DND-41 (cell line): ENCODE measurements at places on chromosomes 12 and 14.

DNA sequence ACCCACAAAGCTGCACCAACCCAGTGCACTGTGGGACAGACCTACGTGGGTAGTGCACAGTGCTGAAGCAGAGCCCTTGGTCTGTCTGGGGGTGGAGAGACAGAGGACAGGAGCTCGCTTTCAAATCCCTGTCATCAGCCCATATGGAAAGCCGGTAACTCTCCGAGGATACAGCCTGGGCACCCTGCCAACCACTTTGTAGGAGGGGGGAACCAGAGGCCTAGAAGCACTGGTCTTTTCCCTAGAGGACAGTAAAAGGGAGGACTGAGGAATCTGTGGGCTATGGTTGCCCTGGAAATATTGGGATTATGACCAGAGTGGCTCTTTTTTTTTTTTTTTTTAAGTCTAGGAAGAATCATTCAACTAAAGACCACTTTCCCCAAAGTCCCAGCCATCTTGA lies 74.3 kb downstream of the MAP3K9 start:
- DNase-seq: no peak

- no peak for DNase-seq
These were observed 160.7 kb downstream of the ETV6 start for GRCh38 chr12:11810206-11810545.

- DNase-seq: peak; percentile 34
These were observed 560.5 kb downstream of the BCL11B start for GRCh38 chr14:98711453-98711852.

DNA sequence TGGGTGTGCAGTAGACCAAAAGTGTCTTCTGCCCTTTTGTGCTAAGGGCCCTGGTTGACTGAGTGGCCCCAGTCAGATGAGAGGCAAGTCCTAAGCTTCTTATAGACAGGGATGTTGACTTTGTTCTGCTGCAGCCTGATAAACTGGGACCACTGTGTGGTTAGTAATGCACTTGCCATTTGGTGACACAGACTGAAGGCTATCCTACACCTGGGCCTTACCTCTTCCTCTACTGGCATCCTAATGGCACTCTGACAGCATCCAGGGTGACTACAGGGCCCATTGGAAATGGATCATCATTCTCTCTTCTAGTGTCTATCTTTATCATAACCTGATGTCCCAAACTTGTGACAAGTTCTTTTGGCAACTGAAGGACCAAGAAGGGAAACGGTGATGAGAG lies 3.3 kb downstream of the SDR39U1 start:
- no peak for DNase-seq

DNA sequence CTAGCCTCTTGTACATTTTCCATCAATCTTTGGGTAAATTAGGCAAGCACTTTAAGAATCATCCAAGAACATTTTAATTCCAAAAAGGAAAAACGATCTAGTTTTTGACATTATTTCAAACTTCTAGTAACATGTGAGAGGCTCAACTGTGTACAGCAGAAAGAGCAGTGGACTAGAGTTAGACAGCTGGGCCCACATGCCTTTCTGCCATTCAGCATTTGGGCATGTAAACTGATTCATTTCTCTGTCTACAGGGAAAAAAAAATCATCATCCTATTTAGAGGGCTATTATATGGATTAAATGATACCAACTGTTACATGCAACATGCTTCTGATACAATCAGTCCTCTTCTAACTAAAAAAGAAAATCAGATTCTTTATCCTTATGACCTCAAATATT lies 17.7 kb downstream of the ATP2B1 start:
- DNase-seq: no peak

GRCh38 chr12:77060883-77061240 lies 4.5 kb downstream of the E2F7 start:
- DNase-seq: no peak

DNA sequence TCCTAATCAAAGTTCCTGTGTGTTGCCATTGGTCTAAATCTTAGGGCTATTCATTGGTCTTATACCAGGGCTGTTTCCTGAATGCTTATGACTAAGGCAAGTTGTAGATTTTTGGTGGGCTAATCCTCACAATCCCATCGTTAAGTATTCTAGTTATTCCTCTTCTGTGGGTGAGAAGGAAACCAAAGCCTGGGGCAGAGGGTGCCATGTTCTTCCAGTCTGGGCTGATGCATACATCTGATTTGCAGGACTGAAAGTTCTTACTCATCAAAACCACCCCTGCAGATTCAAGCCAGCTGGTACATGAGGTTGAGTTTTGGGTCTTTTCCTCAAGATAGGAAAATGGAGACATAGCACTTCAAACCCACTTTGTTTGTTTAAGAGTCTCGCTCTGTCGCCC lies 25.7 kb downstream of the PPP1CC start:
- DNase-seq: no peak

DNA sequence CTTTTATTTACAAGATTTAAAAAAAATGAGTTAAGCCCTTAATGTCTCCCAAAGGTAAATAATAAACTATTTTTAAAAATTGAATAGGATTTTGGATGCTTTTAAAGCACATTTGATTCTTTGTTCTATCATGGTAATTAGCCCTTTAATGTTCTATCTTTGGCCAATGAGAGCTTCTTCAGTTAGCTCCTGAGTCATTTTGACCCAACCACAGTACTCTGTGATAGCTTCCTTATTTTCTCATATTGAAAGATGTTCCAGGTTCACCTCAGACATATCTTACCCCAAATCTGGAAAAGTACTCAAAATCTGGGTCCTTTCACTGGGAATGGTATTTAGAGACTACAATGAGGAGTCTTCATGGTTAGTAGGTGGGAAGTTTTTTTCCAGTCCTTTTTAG lies 98.0 kb downstream of the MYRFL start:
- no peak for DNase-seq

GRCh38 chr12:13981296-13981962 lies at the start of gene GRIN2B:
Gene GRIN2B (minus strand): TSS chr12:13981602. CDS start chr12:13866208, 115,394 bp downstream.
- no peak for DNase-seq

DNA sequence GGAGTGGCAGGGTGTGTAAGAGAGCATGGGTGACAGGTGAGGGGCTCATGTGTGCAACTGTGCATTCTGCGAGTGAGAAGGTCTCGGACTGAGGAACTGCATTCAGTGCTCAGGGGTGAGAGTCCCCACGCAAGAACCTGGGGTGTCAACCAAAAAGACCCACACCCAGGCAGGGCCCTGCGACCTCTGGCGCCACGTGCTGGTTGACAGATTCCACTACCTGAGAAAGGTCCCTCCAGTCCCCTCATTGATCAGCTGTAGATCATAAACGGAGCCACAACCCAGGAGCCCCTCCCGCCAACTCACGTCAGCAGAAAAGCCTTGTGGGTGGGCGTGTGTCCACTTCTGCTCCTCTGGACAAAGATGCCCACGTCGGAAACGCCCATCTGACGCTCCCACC lies 98.7 kb downstream of the ASCL4 start:
- DNase-seq: no peak

- no peak for DNase-seq
These were observed 60.6 kb downstream of the GNG2 start for GRCh38 chr14:51921026-51921425.

GRCh38 chr12:51926718-51927117 lies 19.4 kb downstream of the ACVRL1 start:
- peak; percentile 13 for DNase-seq

DNA sequence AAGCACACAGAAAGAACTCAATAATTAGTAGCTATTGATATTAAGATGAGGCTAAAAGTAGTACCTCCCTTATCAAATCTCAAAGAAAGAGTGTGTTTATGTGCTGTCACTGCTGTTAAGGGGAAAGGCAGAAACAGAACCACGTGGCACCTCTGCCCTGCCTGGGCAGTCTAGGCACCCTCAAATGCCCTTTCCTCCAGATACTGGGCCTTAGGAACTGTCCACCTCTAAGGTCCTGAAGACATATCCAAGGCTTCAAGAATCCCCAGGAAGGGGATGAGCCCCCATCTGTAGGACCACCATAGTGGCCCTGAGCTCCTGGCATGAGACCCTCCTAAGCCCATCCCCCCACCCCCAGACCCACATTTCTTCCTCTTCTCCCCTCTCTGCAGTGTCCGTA lies 29.1 kb downstream of the NGB start:
- DNase-seq: no peak

GRCh38 chr14:37587881-37588666 lies 7.0 kb downstream of the FOXA1 start:
- DNase-seq: no peak

DNA sequence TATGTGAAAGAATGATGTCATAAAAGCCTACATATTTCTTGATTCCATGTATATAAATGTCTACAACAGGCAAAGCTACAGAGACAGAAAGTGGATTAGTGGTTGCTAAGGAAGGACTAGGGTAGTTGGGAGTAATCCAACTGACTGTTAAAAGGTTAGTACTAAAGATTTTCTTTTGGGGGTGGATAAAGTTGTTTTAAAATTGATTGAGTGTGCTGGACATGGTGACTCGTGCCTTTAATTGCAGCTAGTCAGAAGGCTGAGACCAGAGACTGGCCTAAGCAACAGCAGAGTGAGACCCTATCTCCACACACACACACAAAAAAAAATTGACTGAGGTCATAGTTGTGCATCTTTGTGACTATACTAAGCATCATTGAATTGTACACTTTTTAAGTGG lies 234.3 kb downstream of the C12orf50 start:
- no peak for DNase-seq

DNA sequence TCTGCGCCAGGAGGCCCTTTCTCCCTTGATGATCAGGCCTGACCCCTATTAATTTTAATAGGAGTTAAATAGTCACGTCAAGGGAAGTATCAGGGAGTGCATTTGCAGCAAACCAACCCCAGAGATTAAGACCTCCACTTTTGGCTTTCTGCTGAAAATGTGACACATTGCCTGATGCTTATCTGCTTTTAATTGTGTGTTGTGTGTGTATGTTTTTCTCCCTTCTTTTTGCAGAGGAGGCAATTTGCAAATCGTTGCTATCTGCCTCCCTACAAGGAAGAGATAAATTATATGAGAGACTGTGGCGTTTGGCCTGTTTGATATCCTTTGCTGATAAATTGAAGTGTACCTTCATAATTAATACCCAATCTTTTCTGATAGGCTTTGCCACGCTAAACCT lies 822.9 kb downstream of the VRK1 start:
- peak; percentile 26 for DNase-seq

- no peak for DNase-seq
These were observed 12.5 kb upstream of the STRN3 start for GRCh38 chr14:31038521-31039166.

- no peak for DNase-seq
These were observed 74.9 kb downstream of the VWF start for GRCh38 chr12:6049587-6049986.

DNA sequence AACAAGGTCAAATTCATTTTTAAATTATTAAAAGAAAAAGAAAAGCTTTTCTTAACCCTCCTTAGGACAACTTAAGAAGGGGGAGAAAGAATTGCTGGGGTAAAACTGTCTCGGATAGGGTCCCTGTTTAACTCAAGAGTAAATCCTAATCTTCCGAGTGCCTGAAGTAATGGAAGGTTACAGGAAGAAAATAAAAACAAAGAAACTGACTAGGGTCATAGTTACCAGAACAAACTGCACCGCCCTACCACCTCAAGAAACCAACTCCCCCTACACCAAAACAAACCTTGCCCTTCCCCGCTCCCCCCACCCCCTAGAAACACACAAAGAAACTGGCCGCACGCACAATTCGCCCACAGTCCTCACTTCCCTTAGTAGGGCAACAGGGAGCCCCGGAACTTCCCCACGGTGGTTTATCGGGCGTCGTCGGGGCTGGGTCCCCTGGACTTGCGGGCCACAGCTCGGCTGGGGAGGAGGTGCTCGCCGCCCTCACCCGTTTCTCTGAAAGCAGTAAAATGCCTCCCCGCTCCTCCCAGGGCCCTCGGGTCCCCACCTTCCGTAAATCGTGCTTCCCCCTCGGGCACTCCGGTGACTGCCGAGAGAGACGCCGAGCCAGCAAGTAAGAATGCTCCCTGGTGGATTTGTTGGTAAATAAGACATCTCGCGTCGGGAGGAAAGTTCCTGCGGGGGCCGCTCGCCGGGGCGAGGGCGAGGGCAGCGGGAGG lies 2.4 kb downstream of the SINHCAF start:
- DNase-seq: no peak

DNA sequence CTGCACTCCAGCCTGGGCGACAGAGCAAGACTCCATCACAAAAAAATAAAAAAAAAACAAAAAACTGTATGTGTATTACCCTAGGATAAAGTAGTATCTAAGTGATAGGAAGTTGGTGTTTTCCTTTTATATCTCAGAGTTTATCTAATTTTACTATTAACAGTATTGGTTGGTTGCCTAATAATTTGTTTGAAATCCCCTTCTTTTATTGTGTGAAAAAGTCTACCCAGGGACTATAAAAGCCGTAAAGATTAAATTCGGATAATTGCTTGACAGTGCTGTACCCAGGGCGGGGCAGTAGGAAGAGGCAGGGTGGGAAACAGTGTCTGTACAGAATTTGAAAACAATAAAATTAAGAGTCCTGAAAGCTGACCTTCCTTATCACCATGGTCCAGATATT lies 78.4 kb downstream of the RASSF8 start:
- DNase-seq: no peak

- DNase-seq: no peak
These were observed 10.6 kb downstream of the METAP2 start for GRCh38 chr12:95484524-95484923.

DNA sequence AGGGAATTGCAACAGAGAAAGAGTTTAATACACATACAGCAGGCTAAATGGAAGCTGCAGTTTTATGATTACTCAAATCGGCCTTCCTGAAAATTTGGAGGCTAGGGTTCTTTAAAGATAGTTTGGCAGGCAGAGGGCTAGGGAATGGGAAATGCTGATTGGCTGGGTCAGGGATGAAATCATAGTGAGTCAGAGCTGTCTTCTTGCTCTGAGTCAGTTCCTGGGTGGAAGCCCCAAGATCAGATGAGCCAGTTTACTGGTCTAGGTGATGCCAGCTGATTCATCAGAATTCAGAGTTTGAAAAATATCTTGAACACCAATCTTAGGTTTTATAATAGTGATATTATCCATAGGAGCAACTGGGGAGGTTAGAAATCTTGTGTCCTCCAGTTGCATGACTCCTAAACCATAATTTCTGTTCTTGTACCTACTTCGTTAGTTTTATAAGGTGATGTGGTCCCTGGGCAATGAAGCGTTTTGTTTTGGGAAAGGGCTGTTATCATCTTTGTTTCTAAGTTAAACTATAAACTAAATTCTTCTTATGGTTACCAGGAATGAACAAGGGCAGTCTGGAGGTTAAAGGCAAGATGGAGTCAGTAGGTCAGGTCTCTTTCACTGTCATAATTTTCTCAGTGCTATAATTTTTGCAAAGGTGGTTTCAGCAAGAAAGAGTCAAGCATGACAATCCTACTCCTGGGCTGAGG lies 257.8 kb upstream of the CCDC196 start:
- no peak for DNase-seq

- peak; percentile 43 for DNase-seq
These were observed 5.5 kb upstream of the GPR68 start for GRCh38 chr14:91249841-91250616.

GRCh38 chr12:110528277-110528839 lies 26.2 kb downstream of the RAD9B start:
- DNase-seq: no peak
